Naive thymus-derived CD8-positive, alpha-beta T cell (primary cell): ENCODE measurements at places on chromosomes 3 and 15. TPM values are rescaled to one million over a fixed set of nuclear protein-coding genes. Genes with fewer than 3 reads are reported as not detected.

DNA sequence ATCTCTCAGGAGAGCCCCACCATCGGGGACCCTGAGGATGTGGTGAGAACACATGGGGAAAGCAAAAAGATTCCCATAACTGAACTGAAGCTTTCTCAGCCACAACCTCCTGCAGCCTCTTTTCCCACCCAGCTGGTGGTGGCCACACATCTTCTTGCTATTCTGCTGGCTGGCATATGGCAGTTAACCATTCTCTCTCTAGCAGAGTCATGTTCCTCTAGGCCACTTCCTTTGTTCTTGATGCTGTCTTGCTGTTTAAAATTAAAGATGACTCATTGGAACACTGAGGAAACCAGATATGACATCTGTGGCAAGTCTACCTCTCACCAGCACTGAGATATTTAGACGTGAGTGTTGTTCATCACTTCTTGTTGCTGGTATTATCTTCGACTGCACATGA is 180.3 kb upstream of the ROBO2 start:
- DNase-seq: no peak
- H3K27me3 ChIP-seq: no peaks in the 10 kb centered on the region
- H3K4me3 ChIP-seq: no peak overlapping the region
- no peaks in the 10 kb centered on the region for H3K4me1 ChIP-seq
- no peak overlapping the region for H3K27ac ChIP-seq

Gene NISCH
- total RNA-seq: 191 TPM

Gene GXYLT2
- not detected for total RNA-seq

GRCh38 chr15:87610366-87610765 is 646.2 kb downstream of the NTRK3 start:
- H3K4me1 ChIP-seq: peaks cover 1% of the 10 kb centered on the region
- H3K27ac ChIP-seq: no peak overlapping the region
- H3K4me3 ChIP-seq: no peak overlapping the region
- DNase-seq: no peak

Gene CAMK1
- 0.96 TPM for total RNA-seq

DNA sequence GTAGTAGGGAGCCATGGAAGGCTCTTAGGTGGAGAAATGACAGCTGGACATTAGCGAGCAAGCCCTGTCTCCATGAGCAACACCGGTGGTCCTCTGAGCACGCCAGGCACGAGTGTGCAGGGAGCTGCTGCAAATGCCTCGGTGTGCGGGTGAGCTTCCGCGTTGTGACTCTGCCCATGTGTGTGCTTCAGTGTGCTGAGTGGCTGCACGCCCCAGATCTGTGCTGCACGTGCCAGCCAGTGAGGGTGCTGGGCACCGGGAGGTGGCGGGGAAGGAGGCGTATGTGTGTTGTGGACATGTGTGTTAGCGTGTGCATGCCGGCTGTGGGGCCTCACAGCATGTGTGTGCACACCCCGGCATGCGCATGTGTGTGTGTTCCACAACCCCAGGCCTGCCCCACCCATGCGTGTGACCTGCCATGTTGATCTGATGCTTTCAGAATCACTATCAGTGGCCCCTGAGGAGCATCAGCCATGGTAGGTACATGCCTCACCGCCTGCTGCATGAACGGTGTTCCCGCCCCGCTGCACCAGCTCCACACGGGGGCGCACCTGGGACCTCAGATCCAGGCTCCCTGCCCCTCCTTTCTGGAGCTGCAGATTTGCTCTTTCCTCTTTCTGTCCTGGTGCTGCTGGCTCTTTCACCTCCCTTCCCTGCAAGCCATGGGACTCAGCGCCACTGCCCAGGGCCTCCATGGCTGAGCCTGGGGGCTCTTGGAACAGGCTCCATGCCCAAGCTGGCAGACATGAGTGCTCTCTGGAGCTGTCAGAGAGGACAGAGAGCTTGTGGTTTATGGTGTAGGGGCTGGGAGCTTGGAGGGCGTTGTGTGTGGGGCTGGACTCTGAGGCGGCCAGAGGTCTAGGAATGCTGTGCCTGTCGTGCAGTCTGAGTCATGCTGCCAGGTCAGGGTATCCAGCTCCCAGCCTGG is 169.4 kb downstream of the TBC1D2B start:
- peaks cover 7% of the 10 kb centered on the region for H3K27me3 ChIP-seq
- peaks cover 2% of the 10 kb centered on the region for H3K4me1 ChIP-seq
- no peak overlapping the region for H3K27ac ChIP-seq
- DNase-seq: peak; percentile 13

DNA sequence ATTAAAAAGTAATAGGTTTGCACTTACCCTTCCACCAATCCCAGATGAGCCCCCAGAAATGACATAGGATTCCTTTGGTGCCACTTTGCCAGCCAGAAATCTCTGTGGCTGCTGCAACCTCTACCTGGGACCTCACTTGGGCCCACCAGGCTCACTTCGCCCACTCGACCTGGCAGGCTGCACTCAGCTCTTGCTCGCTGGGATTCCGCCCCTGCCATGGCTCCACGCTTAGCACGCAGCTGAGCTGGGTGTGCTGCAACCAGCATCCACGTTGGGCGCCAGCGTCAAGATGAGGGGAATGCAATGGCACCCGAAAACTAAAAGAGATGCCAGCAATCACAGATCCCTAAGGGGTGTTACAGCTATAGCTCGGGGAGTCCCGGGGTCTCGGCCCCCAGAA is 761.0 kb downstream of the NAALADL2 start:
- H3K27ac ChIP-seq: no peak overlapping the region
- H3K4me1 ChIP-seq: no peaks in the 10 kb centered on the region
- H3K27me3 ChIP-seq: no peaks in the 10 kb centered on the region
- H3K4me3 ChIP-seq: no peak overlapping the region
- H3K36me3 ChIP-seq: no peaks in the 10 kb centered on the region
- DNase-seq: no peak

GRCh38 chr15:81084716-81085115 is 49.4 kb upstream of the CFAP161 start:
- H3K4me3 ChIP-seq: no peak overlapping the region
- no peaks in the 10 kb centered on the region for H3K36me3 ChIP-seq
- DNase-seq: no peak
- H3K27ac ChIP-seq: no peak overlapping the region
